ENCODE measurements at places on chromosomes 1 and 21. TPM values are rescaled to one million over a fixed set of nuclear protein-coding genes. Genes with fewer than 3 reads are reported as not detected.

DNA sequence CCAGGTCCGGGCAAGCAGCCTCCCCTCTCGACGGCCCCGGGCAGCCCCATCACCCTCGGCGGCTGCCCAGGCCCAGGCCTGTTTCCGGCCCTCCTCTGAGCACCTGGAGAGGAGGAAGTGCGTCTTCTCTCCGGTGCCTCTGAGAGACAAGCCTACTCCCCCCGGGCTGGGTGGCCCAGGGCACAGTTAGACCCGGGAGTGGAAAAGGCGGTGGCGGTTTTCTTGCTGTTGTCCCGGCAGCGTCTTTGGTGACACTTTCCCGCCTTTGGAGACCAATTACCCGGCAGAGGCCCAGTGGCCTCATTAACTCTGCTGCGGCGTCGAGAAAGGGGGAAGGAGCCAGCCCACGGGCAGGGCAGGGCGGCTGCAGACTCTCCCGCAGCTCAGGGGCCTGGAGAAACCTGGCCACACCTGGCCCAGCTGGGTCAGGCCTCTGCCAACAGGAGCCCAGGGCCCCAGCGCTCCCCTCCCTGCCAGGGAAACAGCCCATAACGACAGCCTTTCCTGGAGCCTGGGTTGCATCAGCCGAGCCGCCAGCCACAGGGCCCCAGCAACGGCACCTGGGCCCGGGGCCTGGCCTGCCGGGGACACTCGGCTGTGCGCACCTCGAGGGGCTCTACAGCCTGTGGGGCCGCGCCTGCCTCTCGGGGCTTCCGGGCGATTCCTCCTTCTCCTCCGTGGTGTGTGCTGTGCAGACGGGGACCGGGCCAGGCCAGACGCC is 28.4 kb upstream of the C1orf159 start:
- peak overlapping the region; percentile 81 for H3K27ac ChIP-seq
- no peaks in the 10 kb centered on the region for H3K36me3 ChIP-seq
- H3K4me1 ChIP-seq = no peaks in the 10 kb centered on the region
- no peak for DNase-seq
- no peaks in the 10 kb centered on the region for H3K27me3 ChIP-seq

DNA sequence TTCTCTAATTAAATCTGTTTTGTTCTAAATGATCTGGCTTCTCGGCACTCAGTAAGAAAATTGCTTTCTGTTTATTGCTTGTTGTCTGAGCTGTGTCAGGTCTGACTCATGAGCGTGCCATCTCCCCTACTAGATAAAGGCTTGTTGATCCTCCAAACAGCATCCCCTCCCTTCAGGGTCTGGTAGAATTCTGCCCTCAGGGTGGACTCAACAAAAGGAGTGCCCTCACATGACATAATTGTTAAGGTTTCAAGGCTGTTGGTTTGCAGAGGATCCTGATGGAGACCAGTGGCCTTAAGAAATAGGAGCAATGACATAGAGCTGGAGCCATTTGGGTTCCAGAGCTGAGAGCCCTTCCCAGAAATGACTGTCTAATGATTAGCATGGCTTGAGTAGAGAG is 36.0 kb upstream of the ATP2B4 start:
- no peaks in the 10 kb centered on the region for H3K4me1 ChIP-seq
- no peaks in the 10 kb centered on the region for H3K36me3 ChIP-seq
- no peak overlapping the region for H3K27ac ChIP-seq
- no peak for DNase-seq

- H3K27me3 ChIP-seq = no peaks in the 10 kb centered on the region
- H3K4me3 ChIP-seq = no peak overlapping the region
- peaks cover 11% of the 10 kb centered on the region for H3K4me1 ChIP-seq
- no peak for DNase-seq
Observed at GRCh38 chr1:8660411-8660828, 157.0 kb downstream of the RERE start.

- peak overlapping the region; percentile 99 for H3K27ac ChIP-seq
- peaks cover 32% of the 10 kb centered on the region for H3K4me1 ChIP-seq
- peak; percentile 87 for DNase-seq
- H3K4me3 ChIP-seq = peak overlapping the region; percentile 92
Observed at GRCh38 chr1:36384542-36385409, 948 bp downstream of the STK40 start.

DNA sequence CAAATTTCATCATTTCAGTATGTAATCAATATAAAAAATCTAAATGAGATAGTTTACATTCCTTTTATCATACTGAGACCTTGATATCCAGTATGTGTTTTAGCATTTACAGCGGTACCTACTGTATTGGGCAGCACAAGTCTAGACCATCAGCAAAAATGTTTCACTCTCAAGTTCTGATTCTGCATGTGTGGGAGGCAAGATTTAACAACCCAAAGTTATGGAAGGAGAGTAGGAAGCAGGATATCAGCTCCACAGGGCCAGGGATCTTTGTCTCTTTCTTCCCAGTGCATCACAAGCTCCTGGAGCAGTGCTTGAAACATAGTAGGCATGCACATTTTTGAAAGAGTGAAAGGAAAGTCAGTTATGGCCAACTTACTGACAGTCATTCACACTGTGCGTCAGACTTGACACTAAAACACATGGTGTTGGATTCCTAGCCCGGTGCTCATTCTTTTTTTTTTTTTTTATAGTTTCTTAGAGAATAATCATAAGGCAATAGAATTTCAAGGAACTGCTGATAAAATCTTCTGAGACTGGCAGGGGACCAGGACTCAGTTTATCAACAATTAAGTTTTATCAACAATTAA is 6.1 kb downstream of the TENT5C start:
- no peak for DNase-seq
- no peak overlapping the region for H3K27ac ChIP-seq
- no peaks in the 10 kb centered on the region for H3K36me3 ChIP-seq
- no peaks in the 10 kb centered on the region for H3K4me1 ChIP-seq
- no peaks in the 10 kb centered on the region for H3K27me3 ChIP-seq
- no peak overlapping the region for H3K4me3 ChIP-seq

DNA sequence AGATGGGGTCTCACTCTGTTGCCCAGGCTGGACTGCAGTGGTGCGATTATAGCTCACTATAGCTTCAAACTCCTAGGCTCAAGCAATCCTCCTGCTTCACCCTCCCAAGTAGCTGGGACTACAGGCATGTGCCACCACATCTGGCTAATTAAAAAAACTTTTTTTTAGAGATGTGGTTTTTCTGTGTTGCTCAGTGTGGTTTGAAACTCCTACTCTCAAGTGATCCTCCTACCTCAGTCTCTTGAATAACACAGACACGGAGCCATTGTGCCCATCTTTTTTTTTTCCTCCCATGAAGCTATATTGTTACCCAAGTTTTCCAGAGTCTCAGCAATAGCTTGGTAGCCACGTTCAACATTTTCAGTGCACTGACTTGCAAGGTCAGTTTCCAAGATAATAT is 2.7 kb downstream of the GIPC2 start:
- DNase-seq = no peak
- no peaks in the 10 kb centered on the region for H3K27me3 ChIP-seq
- no peak overlapping the region for H3K4me3 ChIP-seq
- no peak overlapping the region for H3K27ac ChIP-seq

DNA sequence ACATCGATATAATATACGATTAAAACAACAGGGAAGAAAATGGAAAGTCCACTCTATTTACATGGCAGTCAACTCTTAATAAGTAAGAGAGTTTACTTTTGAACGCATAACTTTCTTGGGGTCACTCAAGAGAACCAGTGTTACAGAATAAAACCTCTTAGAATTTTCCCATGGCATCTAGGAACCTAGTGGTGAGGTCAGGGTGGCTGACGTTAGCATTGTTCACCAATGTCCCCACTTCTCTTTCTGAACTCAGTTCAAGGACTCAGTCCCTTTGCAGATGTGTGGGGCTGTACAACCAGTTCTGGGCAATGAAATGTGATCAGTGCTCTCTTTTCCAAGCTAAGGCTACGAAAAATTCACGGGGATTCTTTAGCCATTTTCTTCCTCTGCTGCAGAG is 2.6 kb upstream of the RNF2 start:
- H3K27ac ChIP-seq = no peak overlapping the region
- H3K27me3 ChIP-seq = no peaks in the 10 kb centered on the region
- H3K36me3 ChIP-seq = no peaks in the 10 kb centered on the region

Gene ZFP69B
- total RNA-seq = 0.96 TPM

Gene TTC22
- 0.32 TPM for total RNA-seq

Gene CELA3B
- not detected for total RNA-seq

Gene LRRC52
- total RNA-seq = not detected

Gene SPRR2F
- total RNA-seq = not detected
